ENCODE measurements at places on chromosomes 1 and 21. TPM values are rescaled to one million over a fixed set of nuclear protein-coding genes. Genes with fewer than 3 reads are reported as not detected.

RGS18 gene
- total RNA-seq: 3.8 TPM

LCE2C gene
- not detected for total RNA-seq

LHX8 gene
- not detected for total RNA-seq

TNFSF4 gene
- total RNA-seq: 1.2 TPM

SPATA21 gene
- not detected for total RNA-seq

DNA sequence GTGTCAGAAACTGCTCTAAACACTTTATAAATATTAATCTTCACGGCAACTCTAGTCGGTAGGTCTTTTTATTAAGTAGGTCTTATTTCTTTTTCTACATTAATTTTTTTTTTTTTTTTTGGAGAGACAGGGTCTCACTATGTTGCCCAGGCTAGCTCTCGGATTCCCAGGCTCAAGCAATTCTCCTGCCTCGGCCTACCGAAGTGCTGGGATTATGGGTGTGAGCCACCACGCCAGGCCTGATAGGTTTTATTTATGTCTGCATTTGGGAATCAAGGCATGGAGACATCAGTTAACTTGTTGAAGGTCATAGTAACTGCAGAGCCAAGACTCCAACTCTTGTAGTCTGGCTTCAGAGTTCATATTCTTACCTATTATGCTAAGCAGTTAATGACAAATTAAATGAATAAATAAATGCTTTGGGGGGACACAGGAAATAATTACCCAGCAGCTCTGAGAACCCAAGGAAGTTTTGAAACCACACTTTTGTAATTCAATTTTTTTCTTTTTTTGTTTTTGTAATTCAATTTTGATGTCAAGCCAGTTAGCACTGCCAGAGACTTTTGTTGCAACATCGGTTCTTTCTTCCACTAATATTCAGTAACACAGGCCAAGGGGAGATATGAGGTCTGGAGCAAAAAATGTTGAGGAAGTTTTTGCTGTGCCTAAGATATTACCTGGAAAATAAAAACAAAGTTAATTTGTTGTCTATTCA is 9.4 kb upstream of the UAP1 start:
- DNase-seq: no peak

DNA sequence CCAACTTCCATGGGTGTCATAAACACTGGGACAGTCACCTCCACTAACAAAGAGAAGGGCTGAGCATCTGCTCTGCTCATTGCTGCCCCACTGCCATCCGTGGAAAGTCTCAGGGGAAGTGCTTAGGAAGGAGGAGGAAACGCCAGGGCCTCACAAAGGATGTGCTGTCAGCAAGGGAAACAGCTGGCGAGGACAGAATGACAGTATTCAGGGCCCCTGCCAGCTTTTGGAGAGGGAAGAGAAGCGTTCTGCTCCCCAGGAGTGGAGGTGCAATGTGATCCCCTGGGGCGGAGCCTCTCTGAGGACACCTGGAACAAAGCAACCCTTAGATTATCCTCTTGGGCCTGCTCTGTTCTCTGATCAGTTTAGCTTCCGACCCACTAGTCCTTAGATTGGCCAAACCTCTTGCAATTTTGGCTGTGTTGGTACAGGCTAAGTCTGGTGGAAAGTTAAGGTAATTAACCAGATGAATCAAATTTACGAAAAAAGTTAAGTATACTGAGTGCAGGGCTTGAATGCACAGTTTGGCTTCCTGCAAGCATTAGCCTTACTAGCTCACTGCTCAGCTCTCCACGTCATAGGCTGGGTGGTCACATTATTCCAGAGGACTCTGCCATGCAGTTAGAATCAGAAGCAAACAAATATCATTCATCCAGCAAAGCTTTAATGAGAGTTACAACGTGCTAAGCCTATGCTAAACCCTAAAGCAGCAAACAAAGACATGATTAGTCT is 170.2 kb upstream of the NFIA start:
- DNase-seq: no peak

DNA sequence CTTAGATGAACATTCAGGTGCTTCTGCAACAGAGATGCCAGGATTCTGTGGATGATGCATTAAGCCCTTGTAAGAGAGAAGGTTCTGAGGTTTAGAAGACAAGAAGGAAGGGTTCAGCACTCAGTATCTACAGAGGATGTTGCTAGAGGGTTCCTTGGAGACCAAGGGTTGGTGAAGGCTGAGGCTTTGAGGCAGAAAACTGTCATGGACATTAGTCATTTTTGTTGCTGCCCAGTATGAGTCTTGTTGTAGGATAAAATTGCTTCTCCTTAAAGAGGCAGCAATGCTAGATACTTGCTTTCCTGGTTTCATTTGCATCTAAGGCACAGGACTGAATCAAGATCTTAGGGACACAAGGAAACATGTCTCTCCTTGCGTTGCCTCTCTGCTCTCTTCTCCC is 319.4 kb upstream of the NFIA start:
- DNase-seq: no peak

DNA sequence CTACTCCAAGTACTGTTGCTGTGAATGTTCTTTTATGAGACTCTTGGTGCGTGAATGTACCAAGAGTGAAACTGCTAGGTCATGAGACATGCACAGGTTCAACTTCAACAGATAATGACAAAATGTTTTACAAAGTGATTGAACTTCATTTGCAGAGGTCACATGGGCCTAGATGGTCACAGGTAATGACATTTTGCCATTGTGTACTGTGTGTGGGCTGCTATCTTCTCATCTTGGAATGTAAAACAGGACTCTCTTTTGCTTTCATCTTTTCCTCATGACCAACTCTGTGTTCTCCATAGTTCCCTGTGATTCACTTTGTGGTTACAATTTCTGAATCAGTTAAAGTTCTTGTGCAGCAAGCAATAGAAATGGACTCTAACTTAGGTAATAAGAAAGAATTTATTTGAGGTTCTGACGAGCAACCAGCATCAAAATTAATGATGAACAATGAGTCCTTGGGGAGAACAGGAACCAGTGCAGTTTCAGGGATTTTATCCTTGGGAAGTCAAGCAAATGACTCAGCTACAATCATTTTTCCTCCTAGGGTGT is 16.2 kb upstream of the TSNAX start:
- DNase-seq: no peak

DNA sequence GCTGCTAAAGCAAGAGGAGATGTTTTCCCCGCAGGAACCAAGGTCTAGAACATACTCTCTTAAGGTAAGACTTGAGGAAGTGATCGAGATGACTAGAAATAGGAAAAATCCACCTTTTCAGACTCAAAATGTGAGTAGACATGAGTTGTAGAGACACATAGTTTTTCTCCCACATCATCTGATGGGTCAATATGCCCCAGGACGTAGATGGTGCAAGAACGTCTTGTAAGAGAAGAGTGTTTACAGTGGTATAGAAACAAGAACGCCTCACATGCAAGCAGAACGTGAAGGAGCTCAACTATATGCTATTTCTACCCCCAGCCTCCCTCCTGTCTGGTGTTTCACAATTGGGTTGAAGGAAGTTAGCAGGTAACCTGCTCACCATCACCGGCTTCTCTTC is 144.0 kb upstream of the BACE2 start:
- no peak for DNase-seq

DNA sequence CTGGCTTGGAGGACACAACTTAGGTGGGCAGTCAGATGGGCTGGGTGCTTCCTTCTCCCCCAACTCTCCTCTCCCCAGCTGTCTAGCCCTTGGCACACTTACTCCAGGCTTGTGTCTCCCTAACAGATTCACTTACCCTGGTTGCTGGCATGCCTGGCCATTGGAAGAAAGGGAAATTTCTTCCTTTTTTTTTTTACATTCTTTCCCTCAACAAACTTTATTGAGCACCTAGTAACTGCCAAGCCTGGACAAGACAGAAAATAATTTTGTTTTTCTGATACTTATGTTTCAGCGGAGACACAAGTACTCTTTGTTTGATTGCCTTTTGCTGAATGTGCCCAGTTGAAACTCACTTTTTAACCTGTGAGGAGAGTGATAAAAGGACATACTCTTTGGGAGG is 144.3 kb upstream of the KCNJ6 start:
- DNase-seq: no peak

DNA sequence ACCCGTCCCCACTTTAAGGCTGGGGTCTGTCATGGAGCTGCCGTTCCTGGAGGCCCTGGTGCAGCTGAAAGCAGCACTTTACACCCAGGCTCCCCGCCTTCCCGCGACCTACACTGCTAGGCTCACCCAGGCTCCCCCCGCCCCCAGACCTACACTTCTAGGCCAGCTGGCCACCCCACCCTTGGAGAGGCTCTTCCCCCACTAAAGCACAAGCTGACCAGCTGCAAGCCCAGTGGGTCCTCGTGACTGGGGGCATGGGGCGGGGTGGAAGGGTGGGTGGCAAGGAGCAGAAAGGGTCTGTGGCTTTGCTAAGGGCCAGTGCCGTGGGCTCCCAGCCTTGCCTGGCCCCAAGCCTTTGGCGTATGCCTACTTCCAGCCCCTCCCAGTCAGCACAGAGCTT is 9.7 kb upstream of the ARHGEF16 start:
- DNase-seq: no peak

DNA sequence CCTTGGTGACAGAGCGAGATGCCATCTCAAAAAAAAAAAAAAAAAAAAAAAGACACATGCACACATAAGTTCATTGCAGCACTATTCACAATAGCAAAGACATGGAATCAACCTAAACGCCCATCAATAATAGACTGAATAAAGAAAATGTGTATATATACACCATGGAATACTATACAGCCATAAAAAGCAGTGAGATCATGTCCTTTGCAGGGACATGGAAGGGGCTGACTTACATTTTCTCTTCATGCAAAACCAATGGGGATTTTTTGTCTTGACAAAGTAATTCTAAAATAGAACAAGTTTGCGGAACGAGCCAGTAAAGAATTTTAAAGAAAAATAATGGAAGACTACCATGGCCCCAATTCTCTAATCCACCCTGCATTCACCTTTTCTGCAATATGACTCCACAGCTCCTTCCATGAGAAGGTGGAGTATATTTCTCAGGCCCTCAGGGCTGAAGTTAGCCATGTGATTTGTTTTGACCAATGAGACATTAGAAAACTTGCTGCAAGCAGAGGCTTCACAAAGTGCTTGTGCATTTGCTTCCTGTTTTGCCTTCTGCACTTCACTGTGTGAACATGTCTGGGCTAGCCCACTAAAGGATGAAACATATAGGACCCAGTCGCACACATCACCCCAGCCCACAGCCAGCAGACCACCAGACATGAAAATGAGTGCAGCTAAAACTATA is 78.8 kb upstream of the NR5A2 start:
- DNase-seq: no peak

All from posterior vena cava (tissue), 2 donors.